A549 treated with GW870086 at 1 μM for 4 hours (cell line): ENCODE measurements at places on chromosomes 6 and 20. TPM values are rescaled to one million over a fixed set of nuclear protein-coding genes. Genes with fewer than 3 reads are reported as not detected.

Gene TMX4
- total RNA-seq = 14.2 to 16.9 TPM (median 16.2 TPM) in 5 replicates

Gene DEF6
- total RNA-seq = 0.06 TPM in 1 of 5 replicates, not detected in the others

Gene PTPRK
- total RNA-seq = 12.1 to 16.2 TPM (median 15.3 TPM) in 5 replicates

Gene SAMD5
- total RNA-seq = 0.46 to 0.71 TPM (median 0.50 TPM) in 5 replicates

Gene PKHD1
- total RNA-seq = not detected in 5 replicates

Gene MOG
- total RNA-seq = not detected in 5 replicates

Gene BIRC7
- 1.4 to 3.3 TPM (median 2.3 TPM) in 5 replicates for total RNA-seq

Gene CDK19
- total RNA-seq = 3.5 to 5.6 TPM (median 5.1 TPM) in 5 replicates

Gene MRPS18A
- total RNA-seq = 46.0 to 53.8 TPM (median 49.9 TPM) in 5 replicates

Gene DLK2
- 5.1 to 7.8 TPM (median 6.8 TPM) in 5 replicates for total RNA-seq
